ENCODE measurements at places on chromosomes 5 and 9.
A peak's percentile ranks its signal among the peaks of the same experiment; 100 is the strongest.

GRCh38 chr5:135569755-135570452, 8.9 kb downstream of the CXCL14 start:
- no peak for DNase-seq

- DNase-seq: no peak
Observed at GRCh38 chr5:32278406-32278805, 34.3 kb downstream of the MTMR12 start.

DNA sequence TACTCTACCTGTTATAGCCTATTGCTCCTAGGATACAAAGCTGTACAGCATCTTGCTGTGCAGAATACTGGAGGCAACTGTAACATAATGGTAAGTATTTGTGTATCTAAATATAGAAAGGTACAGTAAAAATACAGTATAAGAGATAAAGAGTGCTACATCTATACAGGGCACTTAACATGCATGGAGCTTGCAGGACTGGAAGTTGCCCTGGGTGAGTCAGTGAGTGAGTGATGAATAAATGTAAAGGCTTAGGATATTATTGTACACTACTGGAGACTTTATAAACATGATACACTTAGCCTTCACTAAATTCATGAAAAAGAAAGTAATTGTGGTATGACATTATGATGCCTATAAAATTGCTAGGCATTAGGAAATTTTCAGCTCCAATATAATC, 65.5 kb upstream of the OSMR start:
- DNase-seq: no peak

GRCh38 chr9:122127396-122127798, 32.2 kb downstream of the NDUFA8 start:
- peak; percentile 53 for DNase-seq

- DNase-seq: no peak
Observed at GRCh38 chr9:107542411-107543157, 53.0 kb upstream of the KLF4 start.

Measured in caudate nucleus (tissue), 63 donors.